GM06990 (cell line): ENCODE measurements at places on chromosomes 4 and X.
A peak's percentile ranks its signal among the peaks of the same experiment; 100 is the strongest.

DNA sequence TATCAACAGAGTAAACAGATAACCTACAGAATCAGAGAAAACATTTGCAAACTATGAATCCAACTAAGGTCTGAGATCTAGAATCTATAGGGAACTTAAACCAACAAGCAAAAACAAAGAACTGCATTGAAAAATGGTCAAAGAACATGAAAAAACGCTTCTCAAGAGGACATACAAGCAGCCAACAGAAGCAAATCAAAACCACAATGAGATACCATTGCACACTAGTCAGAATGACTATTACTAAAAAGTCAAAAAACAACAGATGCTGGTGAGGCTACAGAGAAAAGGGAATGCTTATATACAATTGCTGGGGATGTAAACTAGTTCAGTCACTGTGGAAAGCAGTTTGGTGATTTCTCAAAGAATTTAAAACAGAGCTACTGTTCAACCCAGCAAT, 255.7 kb downstream of the TMEM47 start:
- no peak for DNase-seq

DNA sequence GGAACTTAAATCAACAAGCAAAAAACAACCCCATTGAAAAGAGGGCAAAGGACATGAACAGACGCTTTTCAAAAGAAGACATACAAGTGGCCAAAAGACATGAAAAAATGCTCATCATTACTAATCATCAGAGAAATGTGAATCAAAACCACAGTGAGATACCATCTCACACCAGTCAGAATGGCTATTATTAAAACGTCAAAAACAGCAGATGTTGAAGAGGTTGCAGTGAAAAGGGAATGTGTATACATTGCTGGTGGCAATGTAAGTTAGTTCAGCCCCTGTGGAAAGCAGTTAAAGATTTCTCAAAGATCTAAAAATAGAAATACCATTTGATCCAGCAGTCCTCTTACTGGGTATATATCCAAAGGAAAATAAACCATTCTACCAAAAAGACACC, 22.6 kb downstream of the RTL9 start:
- no peak for DNase-seq

GRCh38 chr4:4945829-4946228, 73.4 kb downstream of the CYTL1 start:
- DNase-seq = no peak

- no peak for DNase-seq
These were observed 481 bp downstream of the UTP3 start for GRCh38 chr4:70688795-70689231.

- DNase-seq = no peak
These were observed 28.0 kb downstream of the NYX start for GRCh38 chrX:41475191-41475590.

- DNase-seq = no peak
These were observed 31.1 kb downstream of the TACC3 start for GRCh38 chr4:1752284-1753041.

DNA sequence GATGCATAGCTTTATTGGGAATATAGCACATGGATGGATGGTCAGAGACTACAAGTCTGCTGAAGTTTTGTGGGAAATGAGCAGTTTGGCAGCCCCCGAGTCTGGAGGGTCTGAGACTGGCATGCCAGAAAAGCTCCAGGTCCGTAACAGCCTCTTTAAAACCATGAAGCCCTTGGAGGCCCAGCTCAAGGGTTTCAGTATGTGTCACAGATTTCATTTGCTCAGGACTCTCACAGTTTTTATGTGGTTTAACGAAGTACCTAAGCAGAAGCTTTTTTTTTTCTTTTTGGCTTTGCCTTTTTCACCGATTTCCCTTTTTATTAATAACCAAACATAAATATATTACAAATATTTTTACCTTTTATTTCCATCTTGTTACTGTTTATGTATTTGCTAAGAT, 30.6 kb upstream of the TMEM184C start:
- no peak for DNase-seq

DNA sequence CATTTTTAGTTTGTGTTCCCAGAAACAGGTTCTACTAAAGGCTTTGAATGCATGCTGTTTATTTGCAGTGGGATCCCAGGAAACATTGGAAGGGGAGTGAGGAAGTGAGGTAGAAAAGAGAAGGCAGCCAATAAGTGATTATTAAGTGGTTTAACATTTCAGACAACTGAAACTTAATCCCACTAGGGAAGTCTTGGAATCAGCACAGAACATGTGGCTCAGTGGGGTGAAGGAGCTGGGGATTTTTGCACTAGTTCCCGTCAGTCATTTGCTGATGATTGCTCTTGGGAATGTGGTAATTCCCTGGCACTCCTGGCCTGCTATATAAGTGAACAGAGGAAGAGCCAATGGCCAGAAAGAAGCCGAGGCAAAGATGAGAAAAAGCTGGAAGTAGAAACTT, 1053.0 kb upstream of the IGFBP7 start:
- DNase-seq = no peak

DNA sequence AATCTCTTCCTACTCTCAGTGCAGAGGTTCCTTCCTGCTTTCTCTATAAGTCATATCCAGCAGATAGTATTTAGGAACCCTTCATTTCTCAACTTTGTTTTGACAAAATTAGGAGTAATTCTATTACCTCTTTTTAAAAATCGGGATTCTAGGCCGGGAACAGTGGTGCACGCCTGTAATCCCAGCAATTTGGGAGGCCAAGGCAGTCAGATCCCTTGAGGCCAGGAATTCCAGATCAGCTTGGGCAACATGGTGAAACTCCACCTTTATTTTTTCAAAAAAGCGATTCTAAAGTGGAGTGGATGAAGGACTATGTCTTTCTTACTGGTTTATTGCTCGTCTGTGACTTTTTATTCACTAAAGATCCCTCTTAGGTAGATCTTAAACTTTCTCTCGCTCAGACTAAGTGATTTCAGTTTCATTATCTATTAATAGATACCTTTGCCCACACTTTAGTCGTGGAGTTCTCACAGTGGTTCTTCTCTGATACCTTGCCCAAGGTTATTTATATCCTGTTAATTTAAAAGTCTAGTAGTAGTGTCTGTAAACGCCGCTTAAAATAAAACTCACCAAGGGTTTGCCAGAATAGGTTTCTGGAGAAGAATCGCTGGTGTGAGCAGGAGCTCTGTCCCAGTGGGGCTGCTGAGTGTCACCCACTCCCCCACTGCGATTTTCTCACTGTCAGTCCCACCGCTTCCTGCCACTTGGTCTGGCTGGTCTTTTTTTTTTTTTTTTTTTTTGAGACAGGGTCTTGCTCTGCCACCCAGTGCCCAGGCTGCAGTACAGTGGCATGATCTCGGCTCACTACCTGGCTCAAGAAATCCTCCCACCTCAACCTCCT, 27.0 kb upstream of the TMEM131L start:
- peak; percentile 68 for DNase-seq

GRCh38 chrX:28225513-28225912, 244.3 kb upstream of the DCAF8L1 start:
- no peak for DNase-seq

GRCh38 chr4:84022564-84022963, 476.5 kb downstream of the NKX6-1 start:
- DNase-seq = no peak

DNA sequence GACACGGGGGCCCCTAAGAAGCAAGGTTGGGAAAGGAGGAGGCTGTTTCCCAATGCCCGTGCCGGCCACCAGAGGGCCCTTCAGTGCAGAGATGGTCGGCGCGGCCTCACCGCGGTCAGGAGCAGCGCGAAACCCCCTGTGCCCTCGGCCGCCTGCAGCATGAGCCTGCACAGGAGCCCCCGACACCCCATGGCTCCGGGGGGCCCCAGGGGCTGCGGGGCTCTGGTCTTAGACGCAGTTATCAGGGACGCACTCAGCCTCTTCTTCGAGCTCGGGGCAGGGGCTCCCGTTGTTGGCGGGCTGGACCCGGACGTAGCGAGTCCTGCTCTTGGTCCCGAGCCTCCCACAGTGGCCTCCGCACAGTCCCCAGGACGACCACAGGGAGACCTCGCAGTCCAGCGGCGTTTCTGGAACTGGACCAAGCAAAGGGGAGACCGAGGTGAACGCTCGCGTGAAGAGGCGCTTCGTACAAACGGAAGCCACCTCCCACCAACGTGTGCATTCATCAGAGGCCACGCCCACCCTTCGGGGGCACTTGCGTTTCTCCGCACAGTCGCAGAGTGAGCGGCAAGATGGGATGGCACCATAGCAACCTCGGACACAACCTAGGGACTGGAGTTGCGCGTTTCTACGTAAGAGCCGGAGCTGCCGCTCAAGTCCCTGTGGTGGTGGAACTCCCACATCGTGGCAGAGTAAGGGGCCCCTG, 5.0 kb downstream of the SPON2 start:
- DNase-seq = peak; percentile 82

- DNase-seq = no peak
These were observed 174.4 kb upstream of the TBC1D9 start for GRCh38 chr4:140930557-140930956.

GRCh38 chrX:23901060-23901459, 6.7 kb downstream of the APOO start:
- DNase-seq = no peak

- peak; percentile 85 for DNase-seq
These were observed 22.1 kb downstream of the TMEM131L start for GRCh38 chr4:153488006-153488891.

DNA sequence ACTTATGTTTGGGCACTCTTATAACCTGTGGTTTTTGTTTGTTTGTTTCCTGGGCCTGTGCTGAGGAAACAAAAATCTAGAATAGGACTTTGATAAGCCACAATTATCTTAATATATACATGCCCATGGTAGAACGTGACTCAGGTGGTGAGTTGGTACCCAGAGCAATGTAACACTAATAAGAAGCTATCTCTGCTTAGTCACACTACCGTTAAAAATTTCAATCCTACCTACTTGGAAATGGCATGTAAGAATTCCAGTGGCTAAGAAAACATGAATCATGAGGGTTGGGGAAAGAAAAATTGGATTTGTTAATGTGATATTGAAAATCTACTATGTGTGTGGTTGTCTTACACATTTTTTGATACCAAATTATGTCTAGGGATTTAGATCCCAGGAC, 30.5 kb upstream of the ADGRG2 start:
- no peak for DNase-seq

DNA sequence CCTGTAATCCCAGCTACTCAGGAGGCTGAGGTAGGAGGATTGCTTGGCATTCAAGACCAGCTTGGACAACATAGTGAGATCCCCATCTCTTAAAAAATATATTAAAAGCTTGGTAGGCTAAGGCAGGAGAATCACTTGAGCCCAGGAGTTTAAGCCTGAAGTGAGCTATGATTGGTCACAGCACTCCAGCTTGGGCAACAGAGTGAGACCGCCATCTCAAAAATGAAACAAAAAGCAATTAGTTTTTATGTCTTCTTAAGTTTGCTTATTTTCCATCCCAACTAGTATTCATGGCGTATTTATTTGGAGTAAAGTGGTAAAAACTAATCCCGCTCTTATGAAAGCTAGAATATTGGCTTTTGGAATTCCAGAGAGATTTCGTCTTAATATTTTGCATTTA, 25.4 kb upstream of the PDE5A start:
- no peak for DNase-seq

DNA sequence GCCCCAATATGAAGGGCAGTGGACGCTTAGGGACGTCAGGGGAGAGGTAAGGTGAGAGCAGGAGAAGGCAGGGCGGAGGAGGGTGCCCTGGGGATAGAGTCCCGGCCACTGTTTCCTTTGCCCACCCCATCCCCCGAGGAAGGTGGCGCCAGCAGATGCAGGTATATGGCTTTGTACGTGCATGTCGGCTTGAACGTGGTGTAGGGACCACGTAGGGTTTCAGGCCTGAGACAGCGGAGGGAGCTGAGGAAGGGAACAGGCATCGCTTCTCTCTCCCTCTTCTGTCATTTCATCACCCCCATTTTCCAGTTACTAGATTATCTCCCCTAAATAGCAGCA, 97.9 kb downstream of the PHKA2 start:
- peak; percentile 57 for DNase-seq

DNA sequence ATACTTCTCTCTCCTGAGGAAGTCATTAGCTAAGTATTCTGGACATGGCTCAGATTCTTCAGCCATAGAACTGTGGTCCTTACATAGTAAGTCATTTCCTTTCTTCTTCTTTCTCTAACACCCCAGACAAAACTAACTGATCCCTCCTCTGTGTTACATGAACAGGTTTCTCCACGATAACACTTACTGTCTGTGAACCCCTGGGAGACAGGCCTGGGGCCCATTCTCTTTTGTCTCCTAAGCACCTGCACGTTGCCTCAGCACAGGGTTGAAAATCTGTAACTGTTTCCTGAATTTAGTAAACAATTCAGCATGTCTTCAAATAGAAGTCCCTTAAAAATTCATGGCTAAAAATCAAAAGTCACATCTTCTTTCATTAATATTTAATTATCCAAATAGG, 24.7 kb downstream of the APBB2 start:
- no peak for DNase-seq

- DNase-seq = no peak
These were observed 90.2 kb downstream of the ARHGAP10 start for GRCh38 chr4:147822128-147822527.

DNA sequence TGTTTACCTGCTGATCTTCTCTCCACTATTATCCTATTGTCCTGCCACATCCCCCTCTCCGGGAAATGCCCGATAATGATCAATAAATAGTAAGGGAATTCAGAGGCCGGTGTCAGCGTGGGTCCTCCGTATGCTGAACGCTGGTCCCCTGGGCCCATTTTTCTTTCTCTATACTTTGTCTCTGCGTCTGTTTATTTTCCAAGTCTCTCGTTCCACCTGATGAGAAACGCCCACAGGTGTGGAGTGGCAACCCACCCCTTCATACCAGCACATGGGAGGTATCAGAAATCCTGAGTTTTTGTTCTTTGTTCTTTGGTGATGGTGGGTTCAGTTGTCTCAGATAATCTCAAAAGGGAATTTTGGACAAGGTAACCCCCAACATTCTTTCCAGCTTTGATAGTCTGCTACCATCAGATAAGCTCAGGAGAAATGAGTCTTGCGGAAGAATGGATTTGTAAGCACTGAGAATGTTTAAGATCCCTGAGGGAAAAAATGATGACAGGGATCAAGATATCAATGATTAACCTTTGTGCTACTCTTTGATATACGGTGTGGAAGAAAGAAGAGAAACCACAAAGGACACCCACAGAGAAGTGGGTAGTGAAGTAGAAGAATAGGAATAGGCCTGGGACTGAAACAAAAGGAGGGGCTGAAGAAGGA, 117.9 kb downstream of the CEP44 start:
- no peak for DNase-seq

DNA sequence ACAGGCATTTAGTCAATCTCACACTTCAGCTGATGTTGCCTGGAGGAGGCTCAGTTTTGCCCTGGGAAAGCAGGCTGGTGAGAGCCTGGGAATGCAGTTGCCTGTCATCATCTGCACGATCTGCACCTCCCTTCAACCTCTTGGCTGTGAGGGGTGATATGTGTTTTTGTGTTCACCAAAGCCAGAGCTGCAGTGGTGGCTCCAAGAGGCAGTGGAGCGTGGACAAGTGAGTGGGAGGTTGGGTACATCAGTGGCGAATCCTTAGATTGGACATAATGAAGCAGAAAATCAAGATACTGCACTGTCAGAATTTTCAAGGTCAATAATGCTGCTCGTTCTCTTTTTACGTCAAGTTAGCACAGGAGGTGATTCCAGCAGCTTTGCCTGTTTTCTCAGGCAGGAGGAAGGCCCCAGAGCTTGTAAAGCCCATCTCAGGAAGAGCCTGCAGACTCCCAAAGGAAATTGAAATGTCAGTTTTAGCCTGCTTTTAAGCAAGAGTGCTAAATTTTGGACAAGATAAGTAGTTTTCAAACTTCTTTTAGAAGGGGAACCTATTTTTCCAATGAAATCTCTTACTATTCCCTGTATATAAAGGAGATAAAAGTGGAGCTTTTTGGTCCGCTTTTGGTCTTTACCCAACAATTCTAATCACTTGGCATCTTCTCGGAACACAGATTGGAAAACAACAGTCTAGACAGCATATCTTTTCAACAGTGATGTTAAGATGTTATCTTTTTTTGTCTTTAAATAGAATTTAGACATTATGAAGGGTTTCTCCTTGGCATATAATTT, 92.8 kb downstream of the FRAS1 start:
- no peak for DNase-seq
